GOT3 (cell line): ENCODE measurements at places on chromosomes 6 and 20.

GRCh38 chr6:166318649-166319600 is 10.7 kb upstream of the PRR18 start:
- no peak for DNase-seq

DNA sequence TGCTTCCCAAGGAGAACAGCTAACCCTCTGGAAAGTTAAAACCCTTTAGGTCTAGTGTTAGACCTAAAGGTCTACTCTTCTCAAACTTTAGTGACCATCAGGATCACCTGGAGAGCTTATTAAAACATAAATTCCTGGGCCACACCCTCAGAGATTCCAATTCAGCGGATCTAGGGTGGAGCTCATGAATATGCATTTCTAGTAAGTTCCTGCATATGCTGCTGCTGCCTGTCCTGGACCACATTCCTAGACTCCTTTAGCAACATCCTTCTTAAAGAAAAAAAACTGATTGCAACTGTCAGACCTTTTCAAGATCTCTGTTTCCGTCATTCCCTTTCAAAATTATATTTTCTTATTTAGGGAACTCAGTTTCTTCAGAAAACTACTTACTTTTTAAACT is 31.2 kb downstream of the SNAP25 start:
- no peak for DNase-seq

- peak; percentile 15 for DNase-seq
Observed at GRCh38 chr6:137233911-137234863, 15.0 kb upstream of the IFNGR1 start.

- DNase-seq, result no peak
Observed at GRCh38 chr6:114955363-114955762, 612.5 kb upstream of the HS3ST5 start.

DNA sequence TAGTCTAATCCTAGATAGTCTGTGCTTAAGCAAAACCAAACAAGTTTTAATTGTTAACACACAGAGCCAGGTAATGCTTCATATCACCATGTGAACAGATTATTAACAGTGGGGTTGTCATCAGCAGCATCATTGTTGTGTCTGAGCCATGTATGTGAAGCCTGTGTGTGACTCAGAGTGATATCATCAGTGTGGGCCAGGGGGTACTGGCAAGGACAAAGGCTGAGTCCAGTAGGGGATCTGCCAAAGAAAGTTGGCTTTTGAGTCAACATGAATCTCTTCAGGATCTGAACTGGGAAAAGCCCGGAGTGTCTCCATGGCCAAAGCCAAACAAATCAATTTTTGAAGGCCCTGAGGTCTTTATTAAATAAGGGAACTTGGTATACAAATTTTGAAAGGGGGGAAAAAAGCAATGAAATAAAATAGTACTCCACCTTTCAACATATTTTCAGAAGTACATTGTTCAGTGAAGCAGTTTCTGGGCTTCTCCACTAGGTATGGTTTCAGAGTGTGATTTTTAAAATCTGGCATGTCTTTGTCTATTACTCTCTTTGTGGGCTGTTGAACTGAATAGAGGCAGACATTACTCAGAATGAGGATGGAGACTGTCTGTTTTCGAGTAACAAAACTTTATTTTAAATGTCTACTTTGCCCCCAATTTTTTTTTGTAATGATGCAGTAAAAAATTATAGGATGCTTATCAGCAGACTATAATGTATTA is 444.2 kb upstream of the JAG1 start:
- DNase-seq, result no peak

DNA sequence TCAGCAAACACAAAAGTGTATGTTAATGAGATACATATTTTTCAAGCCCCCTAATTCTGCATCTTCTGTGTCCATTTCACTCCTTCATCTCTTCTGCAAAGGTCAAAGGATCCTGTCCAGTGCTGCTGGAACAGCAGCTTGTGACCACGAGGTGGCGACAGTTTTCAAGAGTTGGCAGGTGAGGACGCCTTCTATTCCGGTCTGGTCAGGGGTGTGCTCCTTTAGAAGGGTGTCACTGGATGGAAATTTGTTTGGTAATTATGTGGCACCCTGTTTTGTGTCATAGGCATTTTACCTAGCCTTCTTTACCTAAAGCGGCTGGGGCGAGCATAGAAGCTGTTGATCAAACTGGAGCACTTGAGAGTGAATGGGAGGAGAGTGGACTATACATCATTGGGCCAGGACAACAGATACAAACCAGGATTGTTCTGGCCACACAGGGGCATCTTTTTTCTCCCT is 32.9 kb upstream of the ERVFRD-1 start:
- no peak for DNase-seq
